A549 treated with GW870086 at 1 μM for 4 hours (cell line): ENCODE measurements at places on chromosomes 5 and 9. TPM values are rescaled to one million over a fixed set of nuclear protein-coding genes. Genes with fewer than 3 reads are reported as not detected.

Gene GEMIN5
- total RNA-seq, result 22.1 to 25.4 TPM (median 23.7 TPM) in 5 replicates

Gene NR5A1
- 0.06 to 0.13 TPM (median 0.10 TPM) in 4 of 5 replicates, not detected in the other for total RNA-seq

Gene SPATA31D4
- total RNA-seq, result not detected in 5 replicates

Gene NR2F1-AS1
- total RNA-seq, result 3.2 to 5.2 TPM (median 4.3 TPM) in 5 replicates

Gene EGR1
- 8.5 to 13.4 TPM (median 10.9 TPM) in 5 replicates for total RNA-seq

Gene BTNL9
- total RNA-seq, result 0.19 to 1.0 TPM (median 0.72 TPM) in 5 replicates

Gene FOXD4L4
- total RNA-seq, result 0.06 to 0.07 TPM (median 0.06 TPM) in 3 of 5 replicates, not detected in the others

Gene PLEKHG4B
- 0.77 to 1.6 TPM (median 1.1 TPM) in 5 replicates for total RNA-seq

Gene GRXCR2
- not detected in 5 replicates for total RNA-seq
